ENCODE measurements at places on chromosomes 12 and 14.

DNA sequence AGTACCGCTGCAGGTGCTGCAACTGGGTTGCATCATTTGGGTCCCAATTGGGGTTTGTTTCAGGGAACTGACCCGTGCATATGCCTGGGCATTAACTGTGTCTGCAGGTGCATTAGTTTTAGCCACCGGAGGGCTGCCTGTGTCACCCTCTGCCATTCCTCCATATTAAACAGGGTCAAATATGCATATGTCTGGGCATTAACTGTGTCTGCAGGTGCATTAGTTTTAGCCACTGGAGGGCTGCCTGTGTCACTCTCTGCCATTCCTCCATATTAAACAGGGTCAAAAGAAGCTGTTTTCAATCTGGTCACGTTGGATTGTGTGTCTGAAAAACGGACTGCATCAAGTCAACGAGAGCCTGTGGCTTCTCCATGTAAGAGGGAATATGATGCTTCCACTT is 1317.0 kb downstream of the TMEM121 start:
- DNase-seq: no peak

GRCh38 chr14:64232095-64232838 is 61.9 kb downstream of the ESR2 start:
- DNase-seq: no peak

DNA sequence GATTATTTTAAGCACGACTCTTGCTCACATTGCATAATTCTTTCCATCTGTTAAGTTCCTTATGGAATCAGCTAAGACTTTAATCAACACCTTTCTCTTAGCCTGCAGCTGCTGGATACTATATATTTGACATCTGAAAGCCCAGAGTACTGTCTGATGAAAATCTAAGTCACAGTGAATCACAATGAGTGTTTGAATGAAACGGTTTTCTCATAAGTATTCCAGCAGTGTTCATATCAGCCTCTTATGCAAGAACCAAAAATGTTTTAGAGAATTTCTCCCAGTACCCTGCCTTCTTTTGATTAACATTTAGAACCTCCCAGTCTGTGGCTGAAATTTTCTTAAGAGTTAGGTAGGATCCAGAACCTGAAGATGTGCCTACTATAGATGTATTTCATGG is 55.6 kb downstream of the FRMD6 start:
- DNase-seq: no peak

GRCh38 chr12:62886796-62887195 is 48.2 kb downstream of the PPM1H start:
- DNase-seq: no peak
